ENCODE measurements at places on chromosomes 6 and 20.
A peak's percentile ranks its signal among the peaks of the same experiment; 100 is the strongest.

GRCh38 chr6:32402812-32403211 is 4.2 kb downstream of the BTNL2 start:
- DNase-seq, result no peak
- no peak overlapping the region for H3K27ac ChIP-seq
- no peak overlapping the region for H3K4me3 ChIP-seq
- H3K36me3 ChIP-seq, result no peaks in the 10 kb centered on the region
- 0 out of 2 replicates have a peak, but pooled peaks cover under 1% of the 10 kb centered on the region for H3K4me1 ChIP-seq
- H3K27me3 ChIP-seq, result no peaks in the 10 kb centered on the region

DNA sequence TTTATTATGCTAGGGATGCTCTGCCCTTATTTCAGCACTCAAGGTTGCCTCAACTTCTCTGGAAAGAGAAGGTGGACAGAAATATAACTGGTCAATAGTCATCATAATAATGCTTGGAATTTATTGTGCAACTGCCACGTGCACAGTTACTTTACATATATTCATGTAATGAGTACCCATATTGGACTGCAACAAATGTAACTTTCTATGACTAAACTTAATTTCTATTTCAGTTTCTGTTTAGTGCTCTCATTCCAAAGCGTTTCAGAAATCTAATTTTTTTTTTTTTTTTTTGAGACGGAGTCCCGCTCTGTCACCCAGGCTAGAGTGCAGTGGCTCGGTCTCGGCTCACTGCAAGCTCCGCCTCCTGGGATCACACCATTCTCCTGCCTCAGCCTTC is 28.3 kb upstream of the CD83 start:
- no peak for DNase-seq
- no peak overlapping the region for H3K27ac ChIP-seq
- H3K4me3 ChIP-seq, result no peak overlapping the region

DNA sequence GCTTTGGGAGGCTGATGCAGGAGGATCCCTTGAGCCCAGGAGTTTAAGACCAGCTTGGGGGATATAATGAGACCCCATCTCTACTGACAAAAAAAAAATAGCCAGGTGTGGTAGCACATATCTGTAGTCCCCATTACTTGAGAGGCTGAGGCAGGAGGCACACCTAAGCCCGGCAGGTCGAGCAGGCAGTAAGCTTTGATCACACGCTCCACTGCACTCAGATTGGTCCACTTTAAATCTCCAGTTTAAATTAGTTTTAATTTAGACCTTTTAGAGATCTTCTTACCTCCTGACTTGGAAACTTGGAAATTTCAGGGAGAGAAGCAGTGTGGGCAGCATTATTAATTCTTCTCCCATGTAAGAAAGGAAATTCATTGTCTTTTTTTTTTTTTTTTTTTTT is 16.8 kb upstream of the PLCB4 start:
- no peak for DNase-seq
- no peaks in the 10 kb centered on the region for H3K27me3 ChIP-seq
- no peaks in the 10 kb centered on the region for H3K4me1 ChIP-seq
- no peak overlapping the region for H3K4me3 ChIP-seq
- H3K27ac ChIP-seq, result no peak overlapping the region
- no peaks in the 10 kb centered on the region for H3K36me3 ChIP-seq

DNA sequence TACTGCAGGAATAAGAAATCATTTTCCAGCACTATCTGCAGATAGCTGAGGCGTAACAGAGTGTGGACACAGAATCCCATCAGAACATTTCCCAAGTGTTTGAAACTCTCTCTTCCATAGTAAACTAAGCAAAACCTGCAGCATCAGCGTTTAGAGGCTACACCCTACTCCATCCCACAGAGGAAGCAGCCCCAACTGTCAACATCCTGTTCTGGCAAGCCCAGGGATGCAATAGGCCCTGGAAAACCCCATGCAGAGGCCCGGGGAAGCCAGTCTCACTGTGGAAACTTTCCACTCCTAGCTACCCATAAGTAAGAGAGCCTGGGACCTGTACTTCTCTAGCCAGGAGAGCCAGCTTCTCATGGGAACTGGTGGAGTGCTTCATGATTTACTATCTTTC is 129.4 kb downstream of the LY86 start:
- H3K27ac ChIP-seq, result no peak overlapping the region
- no peak for DNase-seq
- no peak overlapping the region for H3K4me3 ChIP-seq
- no peaks in the 10 kb centered on the region for H3K36me3 ChIP-seq

DNA sequence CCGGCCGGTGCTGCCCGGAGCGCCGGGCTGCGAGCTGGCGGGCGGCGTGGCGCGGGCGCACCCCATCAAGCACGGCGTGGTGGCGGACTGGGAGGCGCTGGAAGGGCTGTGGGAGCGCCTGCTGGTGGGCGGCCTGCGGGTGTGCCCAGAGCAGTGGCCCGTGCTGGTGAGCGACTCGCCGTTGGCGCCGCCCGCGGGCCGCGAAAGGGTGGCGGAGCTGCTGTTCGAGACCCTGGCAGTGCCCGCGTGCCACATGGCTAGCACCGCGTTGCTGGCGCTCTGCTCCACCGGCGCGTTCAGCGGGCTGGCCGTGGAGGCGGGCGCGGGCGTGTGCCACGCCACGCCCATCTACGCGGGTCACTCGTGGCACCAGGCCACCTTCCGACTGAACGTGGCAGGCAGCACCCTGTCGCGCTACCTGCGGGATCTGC is 517 bp downstream of the ACTL10 start:
- H3K4me1 ChIP-seq, result peaks cover 24% of the 10 kb centered on the region
- DNase-seq, result peak; percentile 48
- peak overlapping the region; percentile 76 for H3K4me3 ChIP-seq
- no peaks in the 10 kb centered on the region for H3K36me3 ChIP-seq

- no peaks in the 10 kb centered on the region for H3K4me1 ChIP-seq
- DNase-seq, result no peak
- no peaks in the 10 kb centered on the region for H3K36me3 ChIP-seq
- no peak overlapping the region for H3K27ac ChIP-seq
Measured at GRCh38 chr6:96576221-96576620, 13.3 kb downstream of the FHL5 start.

GRCh38 chr20:38722683-38723016 is 1.6 kb upstream of the SLC32A1 start:
- peaks cover 87% of the 10 kb centered on the region for H3K27me3 ChIP-seq
- DNase-seq, result no peak
- no peaks in the 10 kb centered on the region for H3K36me3 ChIP-seq
- no peak overlapping the region for H3K4me3 ChIP-seq

- no peaks in the 10 kb centered on the region for H3K36me3 ChIP-seq
- DNase-seq, result peak; percentile 74
- no peak overlapping the region for H3K4me3 ChIP-seq
- peaks cover 25% of the 10 kb centered on the region for H3K27me3 ChIP-seq
Measured at GRCh38 chr6:33123732-33124524, 48.1 kb downstream of the HLA-DPB1 start.

DNA sequence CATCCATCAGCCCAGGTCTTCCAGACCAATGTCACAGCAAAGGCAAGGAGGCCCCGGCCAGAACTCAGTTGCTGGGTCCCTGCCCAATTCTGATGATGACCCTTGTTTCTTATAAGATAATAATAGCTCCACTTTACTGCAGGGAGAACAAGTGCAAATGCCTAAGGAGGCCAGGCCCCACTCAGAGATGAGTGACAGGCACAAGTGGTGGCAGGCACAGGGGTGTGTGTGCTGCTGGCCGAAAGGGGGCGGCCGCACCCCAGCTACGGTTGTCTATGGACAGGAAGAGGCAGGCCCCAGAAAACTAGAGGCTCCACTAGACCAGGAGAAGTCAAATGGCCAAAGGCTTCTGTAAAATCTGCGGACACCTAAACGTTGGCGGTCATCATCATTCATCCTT is 28.6 kb downstream of the GNAS-AS1 start:
- peaks cover 16% of the 10 kb centered on the region for H3K27me3 ChIP-seq
- peak; percentile 7 for DNase-seq
- H3K4me1 ChIP-seq, result no peaks in the 10 kb centered on the region
- H3K27ac ChIP-seq, result no peak overlapping the region
- no peaks in the 10 kb centered on the region for H3K36me3 ChIP-seq

GRCh38 chr20:57289391-57290177 is 23.1 kb upstream of the BMP7 start:
- peaks cover 60% of the 10 kb centered on the region for H3K27me3 ChIP-seq
- no peak for DNase-seq
- no peak overlapping the region for H3K4me3 ChIP-seq

DNA sequence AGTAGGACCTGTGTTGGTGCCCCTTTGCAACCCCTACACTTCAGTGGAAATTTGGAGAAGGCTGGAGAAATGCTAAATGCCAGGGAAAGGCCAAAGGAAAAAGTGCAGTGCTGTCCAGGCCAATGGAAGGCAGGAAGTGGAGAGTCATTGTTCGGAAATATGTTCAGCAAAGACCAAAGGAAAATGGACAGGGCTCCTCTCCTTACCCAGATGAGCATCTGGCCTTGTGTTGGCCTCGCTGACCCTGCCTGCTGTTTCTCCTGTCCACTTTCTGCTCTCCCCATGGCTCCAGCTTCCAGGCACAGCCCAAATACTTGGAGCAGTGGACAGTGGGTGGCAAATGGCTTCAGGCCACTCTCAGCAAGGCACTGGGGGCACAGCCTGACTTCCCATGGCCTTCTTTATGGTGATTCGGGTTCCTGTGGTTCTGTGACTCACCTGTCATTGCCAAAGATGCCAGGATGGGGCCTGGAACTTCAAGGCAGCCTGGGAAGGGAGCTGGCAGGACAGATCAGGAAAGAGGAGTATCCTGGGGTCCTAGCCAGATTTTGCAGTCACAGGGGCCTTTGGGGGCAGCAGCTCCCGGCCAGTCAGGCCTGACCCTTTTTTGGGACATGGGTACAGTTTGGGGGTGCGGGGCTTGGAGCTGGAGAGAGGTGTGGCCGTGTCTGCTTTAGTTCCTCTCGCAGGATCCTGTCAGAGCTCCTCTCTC is 190.9 kb upstream of the SLC24A3 start:
- no peaks in the 10 kb centered on the region for H3K27me3 ChIP-seq
- H3K27ac ChIP-seq, result no peak overlapping the region
- no peaks in the 10 kb centered on the region for H3K4me1 ChIP-seq
- no peak for DNase-seq

Measured in MM.1S (cell line).